Activated naive CD8-positive, alpha-beta T cell treated with anti-CD3 and anti-CD28 coated beads for 36 hours (primary cell): ENCODE measurements at places on chromosomes 11 and 22.

DNA sequence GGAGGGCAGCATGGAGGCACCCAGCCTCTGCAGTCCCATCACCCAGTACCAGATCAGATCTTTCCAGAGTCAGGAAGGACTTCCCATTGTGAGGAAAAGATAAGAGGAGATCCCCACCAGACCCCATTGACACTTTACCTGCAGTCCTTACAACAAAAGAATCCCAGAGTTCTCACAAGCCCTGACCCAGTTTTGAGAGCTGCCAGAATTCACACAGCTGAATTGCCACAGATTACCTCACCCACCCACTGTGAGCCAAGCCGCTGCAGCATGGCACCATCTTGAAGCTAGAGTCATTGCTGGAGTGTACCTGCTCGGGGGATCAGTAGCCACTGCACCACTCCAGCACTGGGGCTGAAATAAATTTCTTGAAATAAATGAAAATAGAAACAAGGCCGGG, 91.8 kb upstream of the UBASH3B start:
- DNase-seq: no peak

GRCh38 chr11:33802194-33802950, 28.1 kb upstream of the FBXO3 start:
- DNase-seq: peak; percentile 16

- no peak for DNase-seq
Observed at GRCh38 chr11:35564245-35564595, 38.8 kb upstream of the PAMR1 start.

- no peak for DNase-seq
Observed at GRCh38 chr11:127653076-127653475, 652.5 kb upstream of the KIRREL3 start.

- no peak for DNase-seq
Observed at GRCh38 chr11:27705873-27706820, 5.9 kb upstream of the BDNF start.

DNA sequence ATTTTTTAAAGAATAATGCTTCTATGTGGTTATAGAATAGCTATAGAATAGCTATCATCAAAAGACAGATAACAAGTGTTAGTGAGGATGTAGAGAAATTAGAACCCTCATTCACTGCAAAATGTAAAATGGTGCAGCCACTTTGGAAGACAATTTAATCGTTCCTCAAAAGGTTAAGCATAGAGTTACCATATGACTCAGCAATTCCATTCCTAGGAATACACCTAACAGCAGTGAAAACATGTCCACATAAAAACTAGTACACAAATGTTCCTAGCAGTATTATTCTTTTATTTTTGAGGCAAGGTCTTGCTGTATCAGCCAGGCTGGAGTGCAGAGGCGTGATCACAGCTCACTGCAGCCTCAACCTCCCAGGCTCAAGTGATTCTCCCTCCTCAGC, 34.0 kb downstream of the RTL6 start:
- no peak for DNase-seq

GRCh38 chr11:75432911-75433321, at the start of gene KLHL35:
Gene KLHL35, minus strand, starts transcription at chr11:75433203. Its CDS starts 2,574 bp downstream, at chr11:75430629.
- no peak for DNase-seq

- DNase-seq: no peak
Observed at GRCh38 chr11:120413480-120413879, 77.3 kb downstream of the ARHGEF12 start.

DNA sequence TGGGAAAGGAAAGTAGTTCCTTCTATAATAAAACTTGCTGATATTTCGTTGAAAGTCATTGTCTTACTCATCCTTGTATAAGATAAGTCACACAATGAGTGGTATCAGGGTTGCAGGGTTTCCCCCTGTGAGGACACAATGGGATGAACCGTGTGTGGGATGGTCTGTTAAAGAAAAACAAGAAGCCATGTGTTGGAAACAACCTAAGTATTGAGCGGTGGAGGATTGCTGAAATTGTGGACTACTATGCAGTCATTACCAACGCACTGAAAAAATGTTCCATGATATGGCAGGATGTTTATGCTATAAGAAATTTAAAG, 28.6 kb downstream of the PTPRJ start:
- peak; percentile 70 for DNase-seq

GRCh38 chr11:92675303-92675702, 294.1 kb upstream of the MTNR1B start:
- no peak for DNase-seq

DNA sequence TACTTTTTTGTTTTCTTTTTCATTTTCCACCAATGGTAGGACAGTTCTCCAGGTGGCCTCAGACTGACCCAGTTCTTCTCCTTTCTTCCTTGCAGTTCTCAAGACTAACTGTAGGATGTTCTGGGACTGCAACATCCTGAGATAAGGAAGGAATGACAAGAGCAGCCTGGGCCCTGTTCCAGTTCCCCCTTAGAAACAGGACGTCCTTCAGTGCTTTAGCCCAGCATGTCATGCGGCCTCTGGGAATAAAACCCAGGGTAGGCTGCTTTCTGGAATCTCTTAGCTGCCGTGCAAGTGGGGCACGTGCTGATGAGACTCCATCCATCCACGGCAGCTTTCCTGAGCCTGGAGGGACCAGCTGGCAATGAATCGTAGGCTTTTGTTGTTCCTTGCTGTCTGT, 24.0 kb upstream of the CADM1 start:
- DNase-seq: no peak

DNA sequence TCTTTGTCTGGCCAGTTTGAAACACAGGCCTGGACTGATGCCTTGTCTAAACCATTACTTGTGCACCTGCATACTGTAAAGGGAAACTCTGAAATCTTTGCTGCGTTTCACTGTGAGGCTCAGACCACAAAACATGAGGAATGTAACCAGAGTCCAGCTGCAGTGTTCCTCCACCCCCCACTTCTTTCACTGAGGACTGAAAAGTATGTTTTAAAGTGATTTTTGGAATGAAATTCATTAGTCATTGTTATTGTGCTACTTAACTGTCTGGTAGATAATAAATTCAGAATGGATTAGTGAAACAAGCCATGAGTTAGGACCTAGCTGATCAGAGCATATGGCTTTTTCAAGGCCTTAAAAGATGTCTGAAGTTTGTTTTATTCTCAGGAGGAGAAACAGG, 181.2 kb downstream of the WNT11 start:
- DNase-seq: no peak

DNA sequence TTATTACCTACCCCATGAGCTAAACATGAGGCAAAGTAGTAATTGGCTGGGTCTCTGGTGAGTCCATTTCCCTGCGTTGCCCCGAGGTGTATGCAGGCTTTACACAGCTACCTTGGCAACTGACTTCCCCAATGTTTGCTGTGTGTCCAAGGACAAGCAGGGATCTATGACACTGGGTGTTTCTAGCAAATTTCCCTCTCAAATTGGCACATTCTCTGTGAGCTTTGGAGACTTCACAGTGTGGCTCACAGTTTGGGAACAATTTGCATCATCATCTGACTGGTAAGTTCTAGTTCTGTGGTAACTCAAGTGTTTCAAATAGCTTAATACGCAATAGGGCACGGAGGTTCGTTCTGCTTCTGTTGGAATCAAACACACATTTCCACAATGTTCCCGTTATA, 12.5 kb downstream of the NNMT start:
- DNase-seq: no peak

DNA sequence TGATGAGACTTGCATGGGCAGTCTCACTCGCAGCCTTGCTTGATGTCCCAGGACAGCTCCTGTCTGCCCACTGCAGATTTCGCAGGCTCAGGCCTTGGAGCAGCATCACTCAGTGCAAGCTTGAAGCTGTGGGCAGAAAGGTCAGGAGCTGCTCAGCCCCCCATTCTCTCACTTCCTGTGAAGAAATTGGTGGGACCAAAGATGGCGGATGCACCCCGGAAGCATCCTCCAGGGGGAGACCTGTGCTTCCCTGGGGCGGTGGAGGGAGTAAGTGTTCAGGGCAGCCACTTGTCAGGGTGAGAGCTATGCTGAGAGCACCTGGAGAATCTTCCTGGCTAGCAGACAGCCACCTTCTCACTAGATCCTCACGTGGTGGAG, 11.3 kb downstream of the PLAAT2 start:
- peak; percentile 53 for DNase-seq

GRCh38 chr11:90855531-90855930, 632.7 kb upstream of the CHORDC1 start:
- DNase-seq: no peak

GRCh38 chr11:75785187-75785586, 16.6 kb downstream of the DGAT2 start:
- no peak for DNase-seq
